ENCODE measurements at places on chromosomes 1 and 21.

- DNase-seq = no peak
These were observed 71.4 kb upstream of the PPP2R5A start for GRCh38 chr1:212213784-212214183.

- peak; percentile 70 for DNase-seq
These were observed 12.4 kb downstream of the NEXN start for GRCh38 chr1:77900687-77901293.

DNA sequence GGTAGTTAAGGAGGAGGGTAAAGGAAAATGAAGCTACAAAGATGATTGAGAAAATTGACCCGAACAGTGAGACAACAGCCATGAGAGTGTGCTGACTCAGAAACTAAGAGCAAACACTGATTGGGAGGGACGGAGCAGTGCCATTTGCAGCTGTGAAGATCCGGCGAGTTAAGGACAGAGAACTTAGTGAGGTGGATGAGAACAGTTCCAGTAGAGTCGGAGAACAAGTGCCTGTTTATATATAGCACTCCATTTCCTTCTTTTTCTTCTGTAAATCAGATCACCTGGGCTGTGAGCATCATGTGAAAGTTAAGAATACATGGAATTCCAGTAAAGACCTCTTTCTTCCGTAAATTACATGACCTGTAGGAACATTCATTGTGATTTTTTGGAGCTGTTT lies 145.7 kb downstream of the KCNK2 start:
- DNase-seq = no peak

DNA sequence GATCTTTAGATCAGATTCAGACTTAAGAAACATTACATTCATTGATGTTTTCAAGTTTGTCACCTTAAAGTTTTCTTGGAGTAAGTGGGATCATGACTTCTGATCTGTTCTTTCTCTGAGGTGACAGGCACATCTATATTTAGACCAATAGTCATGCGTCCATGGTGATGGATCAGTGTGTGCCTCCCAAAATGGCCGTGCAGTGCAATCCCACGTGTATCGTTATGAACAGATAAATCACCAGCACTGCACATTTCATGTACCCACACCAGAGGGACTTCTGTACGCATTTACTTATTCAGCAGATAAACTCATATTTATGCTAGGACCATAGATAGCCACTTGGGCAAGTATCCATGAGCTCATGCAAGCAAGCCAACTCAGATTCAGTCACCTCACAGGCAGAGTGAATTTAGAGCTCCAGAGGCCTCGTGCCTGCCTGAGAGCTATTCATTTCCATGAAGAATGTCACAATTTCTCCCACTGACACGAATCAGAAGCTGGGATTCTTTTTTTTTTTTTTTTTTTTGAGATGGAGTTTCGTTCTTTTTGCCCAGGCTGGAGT lies 13.9 kb upstream of the WDR26 start:
- no peak for DNase-seq

- DNase-seq = no peak
These were observed 109.0 kb downstream of the ERG start for GRCh38 chr21:38389354-38389676.

DNA sequence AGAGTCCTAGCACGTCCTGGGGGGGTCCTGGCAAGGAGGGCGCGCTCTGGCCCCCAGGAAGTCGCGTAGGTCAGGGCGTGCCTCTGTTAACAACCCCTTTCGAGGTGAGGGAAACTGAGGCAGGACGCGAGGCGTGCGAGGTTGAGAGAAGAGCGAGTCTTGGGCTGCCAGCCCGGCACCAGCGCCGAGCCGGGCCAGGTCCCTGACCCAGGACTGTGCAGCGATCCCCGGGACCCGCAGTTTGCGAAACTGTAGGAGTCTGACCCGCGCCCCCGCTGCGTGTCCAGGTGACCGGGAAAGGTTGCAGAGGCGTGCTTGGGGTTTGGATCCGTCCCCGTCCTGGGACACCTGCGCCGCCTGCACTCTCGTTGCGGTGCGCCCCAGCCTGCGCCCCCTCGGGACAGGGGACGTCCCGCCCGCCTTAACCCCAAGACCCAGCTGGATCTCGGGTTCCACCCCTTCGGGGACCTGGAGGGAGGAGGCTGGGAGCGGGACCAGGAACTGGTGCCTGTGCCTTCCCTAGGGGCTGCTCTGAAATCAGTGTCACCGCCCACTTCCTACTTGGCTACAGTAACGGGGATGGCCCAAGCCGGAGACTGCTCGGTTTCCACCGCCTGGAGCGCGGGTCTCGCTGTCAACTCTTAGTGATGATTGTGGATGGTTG lies 493 bp downstream of the DISC1 start:
- peak; percentile 62 for DNase-seq

DNA sequence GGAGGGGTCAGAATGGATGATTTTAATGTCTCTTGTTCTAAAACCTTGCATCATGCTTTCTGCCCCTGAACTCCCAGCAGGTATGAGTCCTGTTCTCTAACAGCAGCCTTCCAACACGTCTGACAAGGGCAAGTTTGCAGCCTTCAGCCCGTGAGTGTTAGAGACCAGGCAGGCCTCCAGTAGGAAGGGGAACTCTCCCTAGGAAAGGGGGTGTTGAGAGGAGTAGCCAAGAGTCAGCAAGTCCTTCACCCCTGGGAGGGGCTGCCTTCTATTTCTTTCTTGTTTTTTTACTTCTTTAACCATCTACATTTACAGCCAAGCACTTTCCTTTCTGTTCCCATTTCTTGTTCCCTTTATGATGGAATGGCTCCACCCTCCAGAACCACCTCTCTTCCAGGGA lies 14.2 kb downstream of the BATF3 start:
- DNase-seq = no peak

DNA sequence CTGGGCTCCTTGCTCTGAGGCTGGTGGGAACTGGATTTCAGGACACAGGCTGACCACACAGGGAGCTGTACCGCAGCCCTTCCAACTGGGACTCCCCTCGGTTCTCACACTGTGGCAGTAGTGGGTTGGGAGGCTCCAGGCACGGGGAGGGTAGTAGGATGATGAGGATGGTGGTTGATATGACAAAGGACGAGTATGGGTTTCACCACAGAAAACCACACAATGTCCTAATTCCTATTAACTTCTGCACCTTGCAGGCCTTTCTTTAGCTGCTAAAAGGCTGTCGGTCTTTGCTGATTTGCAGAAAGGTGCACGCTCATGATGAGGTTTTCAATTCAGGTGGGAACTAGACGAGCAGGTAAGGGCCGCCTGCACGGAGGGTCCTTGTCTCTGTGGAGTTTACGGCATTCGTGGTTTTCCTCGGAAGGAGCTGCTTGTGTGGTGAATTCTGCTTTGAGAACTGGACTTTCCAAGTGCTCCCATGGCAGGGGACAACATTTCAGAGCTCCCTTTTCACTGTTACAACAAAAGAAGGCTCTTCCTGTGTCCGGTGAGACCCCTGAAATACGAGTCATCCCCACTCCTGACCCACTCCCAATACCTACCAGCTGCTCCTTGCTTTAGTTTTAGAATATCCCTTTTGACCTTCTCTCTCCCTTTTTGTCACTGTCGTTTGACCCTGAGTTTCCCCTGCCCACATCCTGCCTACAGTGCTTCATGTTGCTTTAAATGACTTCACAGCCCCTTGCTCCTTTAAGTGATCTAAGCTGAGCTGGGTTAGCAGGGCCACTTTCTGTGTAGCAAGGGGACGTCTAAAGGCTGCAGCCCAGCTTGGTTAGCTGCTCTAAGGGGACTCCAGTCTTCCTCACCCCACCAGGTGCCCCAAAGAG lies 125.1 kb downstream of the MRPS6 start:
- no peak for DNase-seq

DNA sequence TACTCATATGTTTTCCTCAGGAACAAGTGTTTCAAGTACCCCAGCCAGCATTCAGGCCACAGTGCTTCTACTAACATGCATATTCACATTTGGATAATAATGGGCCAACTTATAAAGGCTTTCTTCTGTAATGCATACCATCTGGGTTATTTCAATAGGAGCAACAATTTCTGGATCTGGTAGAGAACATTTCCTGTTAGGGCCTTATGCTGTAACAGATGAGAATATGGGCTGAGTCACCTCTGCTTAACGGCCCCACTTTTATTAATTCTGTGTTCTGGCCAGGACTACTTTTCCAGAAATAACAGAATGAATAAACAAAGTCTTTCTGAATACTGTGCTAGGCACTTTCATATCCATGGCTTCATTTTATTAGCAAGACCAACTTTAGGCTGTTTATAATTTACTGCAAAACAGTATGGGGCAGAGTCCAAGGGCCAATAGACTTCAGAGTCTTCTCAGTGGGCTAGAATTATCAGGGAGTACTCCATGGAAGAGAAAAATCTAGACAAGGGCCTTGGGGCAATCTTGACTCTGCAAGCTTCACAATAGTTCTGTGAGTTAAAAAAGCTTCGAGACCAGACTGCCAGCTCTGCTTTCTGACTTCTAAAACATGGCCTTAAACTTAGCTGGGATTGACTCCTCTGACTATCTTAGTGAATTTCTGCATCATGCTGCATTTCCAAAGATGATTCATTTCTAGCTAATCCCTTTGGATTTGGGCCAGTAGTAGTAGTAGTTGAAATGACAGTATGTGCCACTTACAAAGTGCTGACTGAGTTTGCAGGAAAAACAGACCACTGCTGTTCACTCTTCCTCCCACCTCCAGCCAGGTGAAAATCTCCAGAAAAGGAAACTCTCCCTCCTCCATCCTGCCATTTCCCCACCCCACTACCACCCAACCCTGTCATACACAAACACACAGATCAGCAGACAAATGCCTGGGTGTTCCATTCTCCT lies 8.2 kb upstream of the SSX2IP start:
- DNase-seq = peak; percentile 91

GRCh38 chr21:31671146-31671716 lies 11.7 kb downstream of the SOD1 start:
- DNase-seq = no peak

- no peak for DNase-seq
These were observed 20.8 kb upstream of the PTPRF start for GRCh38 chr1:43509740-43510375.

DNA sequence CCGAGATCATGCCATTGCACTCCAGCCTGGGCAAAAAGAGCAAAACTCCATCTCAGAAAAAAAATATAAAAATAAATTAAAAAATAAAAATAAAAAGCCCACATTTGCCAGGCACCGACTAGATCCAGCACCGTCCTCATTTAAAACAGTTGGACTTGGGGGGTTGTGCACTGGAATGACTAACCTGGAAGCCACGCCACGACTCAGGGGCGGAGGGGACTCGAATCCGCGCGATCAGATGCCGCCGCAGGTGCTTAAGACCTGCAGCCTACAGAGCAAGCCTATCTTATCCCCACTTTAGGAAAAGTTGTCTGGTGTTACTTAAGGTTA lies 38.5 kb downstream of the ZBTB8OS start:
- no peak for DNase-seq

DNA sequence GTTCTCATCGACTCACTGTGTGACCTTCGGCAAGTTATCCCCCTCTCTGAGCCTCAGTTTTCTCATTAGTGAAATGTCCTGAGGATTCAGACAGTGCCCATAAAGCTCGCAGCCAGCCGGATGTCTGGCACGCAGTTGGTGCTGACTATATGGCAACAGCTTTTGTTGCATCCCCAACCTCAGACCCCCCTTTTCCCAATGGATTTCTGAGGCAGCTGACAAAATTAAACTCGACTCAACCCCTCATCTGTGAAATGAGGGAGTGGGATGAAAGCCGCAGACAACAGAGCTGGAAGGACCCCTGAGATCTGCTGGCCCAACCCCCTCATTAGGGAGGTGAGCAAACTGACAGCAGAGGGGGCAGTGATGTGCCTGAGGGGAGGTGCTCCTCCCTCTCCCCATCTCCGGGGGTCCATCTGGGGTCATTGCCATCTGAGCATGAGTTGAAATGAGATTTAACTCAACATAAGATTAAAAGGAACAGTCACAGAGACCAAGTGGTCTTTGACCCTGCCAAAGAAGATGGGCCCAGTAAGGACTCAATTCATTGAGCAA lies 40.4 kb downstream of the NKAIN1 start:
- no peak for DNase-seq

DNA sequence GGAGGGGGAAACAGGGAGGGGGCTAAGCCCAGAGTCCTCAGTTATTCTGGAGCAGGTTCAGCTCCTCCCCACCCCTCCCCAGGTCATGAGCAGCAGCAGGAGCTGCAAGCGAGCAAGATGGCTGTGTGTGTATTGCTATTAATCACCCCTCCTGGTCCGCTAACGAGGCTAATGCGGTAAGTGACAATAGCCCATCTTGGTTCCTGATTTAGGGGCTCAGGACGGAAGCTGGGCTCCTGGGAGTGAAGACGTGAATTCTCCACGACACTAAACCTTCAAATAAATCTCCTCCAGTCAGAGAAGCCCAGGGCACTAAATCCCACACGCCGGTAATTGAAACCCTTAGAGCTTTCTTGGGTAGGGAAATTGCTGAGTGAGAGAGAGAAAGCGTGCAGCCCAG lies 76.1 kb downstream of the TMEM53 start:
- no peak for DNase-seq

DNA sequence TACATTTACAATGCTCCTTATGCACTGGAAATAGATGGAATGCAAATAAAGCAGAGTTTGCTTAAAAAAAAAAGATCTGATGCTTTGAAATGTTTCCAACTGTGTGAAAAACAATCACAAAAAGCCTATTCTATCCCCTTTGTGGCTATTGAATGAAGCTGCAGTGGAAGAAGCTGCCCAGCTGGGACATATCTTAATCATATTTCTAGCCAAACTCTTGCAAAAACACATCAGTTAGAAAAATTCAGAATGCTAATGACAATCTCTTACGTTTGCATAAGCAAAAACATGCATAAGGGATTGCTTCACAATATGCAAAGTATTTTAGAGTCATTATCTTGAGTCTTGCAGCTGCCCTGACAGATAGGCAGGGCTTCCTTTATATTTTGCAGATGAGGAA lies 526.4 kb upstream of the USP24 start:
- DNase-seq = peak; percentile 91

DNA sequence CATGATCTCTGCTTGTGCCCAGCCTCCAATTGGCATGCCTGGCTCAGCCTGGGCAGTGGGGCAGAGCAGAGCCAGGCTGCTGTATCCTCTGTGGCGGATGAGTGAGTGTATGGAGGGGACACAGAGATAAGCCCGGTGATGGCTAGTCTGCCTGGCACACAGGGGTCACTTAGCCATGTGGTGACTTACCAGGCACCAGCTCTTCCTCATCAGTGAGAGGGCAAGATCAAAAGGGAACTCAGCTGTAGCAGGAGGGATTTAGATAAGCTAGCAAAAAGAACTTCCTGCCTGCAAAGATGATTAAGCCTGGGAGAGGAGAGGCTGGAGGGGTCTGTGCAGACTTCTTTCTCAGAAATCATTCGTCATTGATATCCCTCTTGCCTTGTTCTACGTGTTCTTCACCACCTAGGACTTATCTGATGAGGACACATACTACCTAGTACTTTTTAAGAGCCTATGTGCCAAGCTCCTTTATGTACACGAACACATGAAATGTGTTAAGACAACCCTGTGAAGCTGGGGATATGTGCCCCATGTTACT lies 7.9 kb downstream of the KIF21B start:
- DNase-seq = no peak

Measured in adipocyte (in vitro differentiated cells).